ENCODE measurements at places on chromosomes 1 and 21. TPM values are rescaled to one million over a fixed set of nuclear protein-coding genes. Genes with fewer than 3 reads are reported as not detected.

Gene NEGR1
- 5.5 TPM for total RNA-seq

Gene SYT2
- total RNA-seq: not detected

Gene ATAD3C
- not detected for total RNA-seq

Gene ZNF593
- 37.5 TPM for total RNA-seq

Gene KRTAP6-3
- not detected for total RNA-seq

Gene FAM151A
- not detected for total RNA-seq

Gene FAAP20
- 15.4 TPM for total RNA-seq

Gene LCE1D
- total RNA-seq: not detected

Gene AMY1C
- not detected for total RNA-seq

Gene SPRR2B
- total RNA-seq: not detected

Gene SYPL2
- total RNA-seq: 5.5 TPM

Gene PAPPA2
- total RNA-seq: 2.2 TPM

All from subcutaneous preadipocyte (primary cell).